ENCODE measurements at places on chromosomes 4 and X. TPM values are rescaled to one million over a fixed set of nuclear protein-coding genes. Genes with fewer than 3 reads are reported as not detected.

ASB5 gene
- total RNA-seq = 1.7 TPM

HTN1 gene
- total RNA-seq = not detected

PFKFB1 gene
- total RNA-seq = 0.89 TPM

LDB2 gene
- 63.3 TPM for total RNA-seq

SLC4A4 gene
- 36.8 TPM for total RNA-seq

All from ureter (tissue), 1 donor.